ENCODE measurements at places on chromosomes 3 and 15. TPM values are rescaled to one million over a fixed set of nuclear protein-coding genes. Genes with fewer than 3 reads are reported as not detected.

DNA sequence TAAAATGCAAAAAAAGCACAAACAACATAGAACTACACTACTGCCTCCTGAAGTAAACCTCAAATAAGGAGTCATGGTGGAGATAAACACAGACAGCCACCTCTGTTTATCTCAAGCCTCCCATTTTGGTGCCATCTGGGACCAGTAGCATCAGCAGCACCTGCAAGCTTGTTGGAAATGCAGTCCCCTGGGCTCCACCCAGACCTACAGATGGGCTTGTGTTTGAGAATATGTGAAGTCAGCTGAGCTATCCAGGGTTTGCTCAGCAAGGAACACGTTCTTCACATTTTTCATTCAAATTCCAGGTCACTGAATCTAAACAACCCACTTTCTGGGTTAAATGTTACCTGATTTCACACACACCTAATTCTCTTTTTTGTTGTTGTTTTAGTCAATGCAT, 45.5 kb downstream of the RASGRF1 start:
- no peak for DNase-seq

DNA sequence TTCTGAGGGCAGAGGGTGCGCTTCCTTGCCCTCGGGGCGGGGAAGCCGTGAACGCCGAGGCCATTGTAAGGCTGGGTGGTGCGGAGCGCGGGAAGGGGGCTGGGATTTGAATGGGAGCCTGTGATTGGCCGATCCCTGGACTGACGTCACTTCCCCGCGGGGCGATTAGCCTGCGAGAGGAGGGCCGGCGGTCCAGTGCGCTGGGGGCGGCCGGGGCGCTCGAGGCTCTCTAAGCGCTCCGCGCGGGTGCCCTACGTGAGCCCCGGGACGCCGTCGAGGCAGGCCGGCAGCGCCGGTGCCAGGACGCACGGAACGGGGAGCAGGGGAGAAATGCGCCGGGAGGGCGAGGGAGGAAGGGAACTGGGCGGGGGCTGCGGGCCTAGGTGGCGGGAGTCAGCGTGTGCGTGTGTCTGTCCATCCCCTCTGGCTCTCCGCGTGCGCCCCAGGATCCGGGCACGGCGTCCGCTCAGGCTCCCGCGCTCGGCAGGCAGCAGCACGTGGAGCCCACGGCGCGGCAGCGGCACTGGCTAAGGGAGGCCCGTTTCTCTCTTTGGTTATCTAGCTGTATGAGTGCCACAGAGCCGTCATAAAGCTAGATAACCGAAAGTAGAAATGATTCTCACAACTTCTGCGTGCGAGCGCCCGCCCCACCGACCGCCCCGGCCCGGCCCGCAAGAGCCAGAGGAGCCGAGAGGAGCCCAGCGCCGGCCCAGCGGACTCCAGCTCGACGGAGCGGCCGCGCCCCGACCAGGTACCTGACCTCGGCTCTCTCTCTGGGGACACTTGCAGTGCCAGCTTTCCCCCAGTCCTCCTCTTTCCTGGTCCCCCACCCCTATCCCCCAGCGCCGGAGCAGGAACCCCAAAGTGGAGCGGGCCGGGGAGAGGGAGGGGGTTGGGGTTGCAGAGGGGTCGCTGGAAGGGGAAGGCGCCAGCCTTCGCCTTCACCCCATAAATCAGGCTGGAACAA, 33.1 kb upstream of the POLG start:
- no peak for DNase-seq

DNA sequence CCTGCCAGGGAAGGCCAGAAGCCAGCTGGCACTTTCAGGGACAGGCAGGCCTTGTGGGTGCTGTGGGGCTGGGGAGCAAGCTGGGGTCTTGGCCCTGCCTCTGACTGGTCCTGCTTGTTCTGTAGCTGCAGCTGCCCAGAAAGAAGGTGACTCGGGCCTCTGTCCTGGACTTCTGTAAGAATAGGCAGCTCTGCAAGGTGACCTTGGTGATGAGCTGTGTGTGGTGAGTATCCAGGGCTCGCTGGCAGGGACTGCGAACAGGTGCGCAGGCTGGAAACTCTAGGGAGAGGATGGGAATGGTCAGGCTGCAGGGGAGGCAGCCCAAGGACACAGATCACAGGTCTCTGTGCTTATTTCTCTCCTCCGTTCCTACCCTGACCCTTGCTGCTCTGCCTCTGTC, 31.2 kb downstream of the SLC22A14 start:
- no peak for DNase-seq

Gene PIERCE2
- 1.4 TPM for total RNA-seq

GRCh38 chr3:152331998-152332397, 63.3 kb downstream of the MBNL1 start:
- DNase-seq = no peak

DNA sequence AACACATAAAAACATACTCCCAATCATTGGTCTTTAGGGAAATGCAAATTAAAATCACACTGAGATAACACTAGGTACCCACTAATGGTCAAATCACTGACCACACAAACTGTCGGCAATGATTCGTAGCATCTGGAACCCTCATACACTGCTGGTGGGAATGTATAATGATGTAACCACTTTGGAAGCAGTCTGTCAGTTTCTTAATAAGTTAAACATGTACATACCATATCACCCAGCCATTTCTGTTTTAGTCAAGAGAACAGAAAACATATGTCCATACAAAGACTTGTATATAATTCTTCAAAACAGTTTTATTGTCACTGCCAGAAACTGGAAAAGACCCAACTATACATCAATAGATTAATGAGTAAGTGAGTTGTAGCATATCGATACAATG, 63.3 kb upstream of the LRRC3B start:
- DNase-seq = no peak

- DNase-seq = no peak
These were observed 31.3 kb upstream of the IQSEC1 start for GRCh38 chr3:13104511-13104910.

DNA sequence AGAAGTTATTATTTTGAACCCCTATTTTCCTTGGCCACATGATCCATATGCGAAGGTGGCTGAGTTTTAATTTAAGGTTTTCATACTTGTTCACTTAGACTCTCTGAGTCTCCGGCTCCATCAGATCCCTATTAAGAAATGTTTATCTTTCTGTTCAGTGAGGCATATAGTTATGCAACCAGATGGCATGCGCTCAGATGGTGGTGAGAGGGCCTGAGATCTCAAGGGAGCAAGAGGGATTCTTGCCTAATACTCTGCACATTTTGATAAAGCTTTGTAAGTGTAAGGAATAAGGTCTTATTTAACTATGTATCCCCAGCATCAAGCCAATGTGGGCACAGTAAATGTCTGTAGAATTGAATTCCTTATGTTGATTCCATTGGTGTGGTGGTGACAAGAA, 78.9 kb upstream of the DPH6 start:
- DNase-seq = peak; percentile 62

Gene MLF1
- total RNA-seq = 5.4 TPM

Measured in epithelial cell of proximal tubule (primary cell).